ENCODE measurements at places on chromosomes 5 and 9. TPM values are rescaled to one million over a fixed set of nuclear protein-coding genes. Genes with fewer than 3 reads are reported as not detected.

DNA sequence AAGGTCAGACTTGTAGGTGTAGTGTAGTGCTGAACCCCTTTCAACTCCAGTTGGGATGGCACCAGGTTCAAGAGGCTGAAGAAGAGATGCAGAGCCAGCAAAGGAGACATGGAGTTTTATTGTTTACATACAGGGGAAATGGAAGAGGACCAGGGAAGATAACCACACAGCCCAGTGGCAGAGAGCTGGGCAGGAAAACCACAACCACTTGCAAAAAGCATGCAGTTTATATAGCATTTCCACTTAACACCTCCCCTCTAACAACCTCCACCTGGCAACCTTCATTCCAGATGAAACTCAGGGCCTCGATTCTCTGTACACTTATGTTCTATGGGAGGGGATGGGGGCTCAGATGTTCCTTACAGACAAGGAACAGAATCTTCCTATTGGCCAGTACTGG, 56.9 kb downstream of the SNX24 start:
- no peak for DNase-seq

- peak; percentile 56 for DNase-seq
These were observed 299.4 kb upstream of the RASA1 start for GRCh38 chr5:86968301-86968753.

GRCh38 chr9:111959468-111960359, 63.1 kb downstream of the UGCG start:
- DNase-seq: peak; percentile 92

The AUH gene
- total RNA-seq: 14.1 TPM

GRCh38 chr9:79667120-79667519, 95.4 kb downstream of the TLE4 start:
- no peak for DNase-seq

GRCh38 chr5:143812085-143812705, at the start of gene HMHB1:
Gene HMHB1 (plus strand): TSS chr5:143812161.
- DNase-seq: no peak

- no peak for DNase-seq
These were observed 536 bp upstream of the COMMD10 start for GRCh38 chr5:116084287-116084691.

- DNase-seq: no peak
These were observed 114.1 kb downstream of the CDK5RAP2 start for GRCh38 chr9:120465685-120466407.

GRCh38 chr9:78905387-78905786, 608.5 kb downstream of the PSAT1 start:
- no peak for DNase-seq

The DNM1 gene
- 20.6 TPM for total RNA-seq

DNA sequence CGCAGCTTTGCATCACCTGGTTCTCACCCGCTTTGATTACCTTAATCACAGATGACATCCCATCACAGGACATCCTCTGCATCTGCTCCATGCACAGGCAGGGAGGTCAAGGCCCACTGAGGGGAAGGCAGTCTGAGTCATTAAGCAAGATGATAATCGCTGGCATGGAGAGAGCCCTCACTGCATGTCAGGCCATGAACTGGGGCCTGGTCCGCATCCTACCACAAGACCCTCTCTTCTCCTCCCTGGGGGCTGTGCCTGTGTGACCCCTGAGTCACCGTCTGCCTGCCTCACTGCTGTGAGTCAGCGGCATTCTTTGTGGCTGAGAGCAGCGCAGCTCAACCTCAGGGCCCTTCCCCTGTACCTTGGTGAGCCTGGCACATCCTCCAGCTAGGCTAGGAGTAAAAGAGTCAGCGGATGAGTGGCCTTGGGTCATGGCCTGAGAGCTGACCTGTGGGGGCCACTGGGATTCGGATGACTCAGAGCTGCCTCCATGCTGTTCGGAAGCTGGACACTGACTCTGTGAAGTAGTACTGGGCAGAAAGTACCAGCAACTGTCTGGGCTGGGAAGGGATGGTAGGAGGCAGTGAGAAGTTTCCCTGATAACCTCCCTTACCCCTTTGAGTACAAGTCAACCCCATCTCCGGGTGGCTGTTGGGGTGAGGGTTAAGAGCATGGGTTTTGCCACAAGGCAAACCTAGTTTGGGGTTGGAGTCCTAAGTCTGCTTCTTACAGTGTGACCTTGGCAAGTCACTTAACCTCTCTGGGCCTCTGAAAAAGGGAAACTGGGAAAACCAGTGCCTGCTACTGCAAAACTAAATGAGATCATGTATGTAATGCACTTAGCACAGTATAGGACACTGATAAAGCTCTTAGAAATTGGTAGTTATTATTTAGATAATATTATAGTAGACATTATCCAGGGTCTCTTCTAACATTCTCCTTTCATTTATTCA, 14.6 kb upstream of the ARSI start:
- peak; percentile 99 for DNase-seq

GRCh38 chr5:91076138-91076537, 307.0 kb downstream of the ARRDC3 start:
- no peak for DNase-seq

DNA sequence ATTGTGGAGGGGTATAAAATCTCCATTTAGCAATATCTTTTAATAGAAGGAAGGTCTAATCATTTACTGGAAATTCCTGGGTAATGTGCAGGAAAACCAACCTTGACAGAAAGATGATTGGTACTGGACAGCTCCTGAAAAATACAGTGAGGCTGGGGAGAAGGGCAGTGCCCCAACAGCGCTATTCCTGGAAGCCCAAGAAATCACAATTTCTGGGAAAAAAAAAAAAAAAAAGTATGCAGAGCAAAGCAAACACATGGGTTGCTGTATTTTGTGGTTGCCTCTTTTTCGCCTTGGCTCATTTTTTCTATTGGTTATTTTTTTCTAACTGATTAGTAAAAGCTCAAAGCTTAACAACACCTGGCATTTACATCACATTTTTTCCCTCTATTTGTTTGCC, 249.7 kb downstream of the ENC1 start:
- DNase-seq: no peak

DNA sequence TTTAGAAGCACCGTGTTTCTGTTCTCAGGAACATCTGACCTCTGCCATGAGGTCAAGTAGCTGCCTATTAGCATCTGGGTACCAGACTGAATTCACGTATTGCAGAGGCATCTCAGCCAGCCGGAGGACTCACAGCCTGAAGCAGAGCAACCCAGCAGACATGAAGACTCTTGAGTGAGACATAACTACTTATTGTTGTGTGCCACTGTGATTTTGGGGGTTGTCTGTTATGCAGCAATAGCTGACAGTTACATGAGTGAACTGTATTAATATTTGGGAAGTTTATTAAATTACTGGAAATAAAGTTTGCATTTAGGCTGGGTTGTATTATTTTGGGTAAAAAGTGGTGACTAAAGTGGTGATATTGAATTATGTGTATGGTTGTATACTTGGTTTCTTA, 1.3 kb upstream of the ACOT12 start:
- no peak for DNase-seq

The CEP120 gene
- 22.3 TPM for total RNA-seq

DNA sequence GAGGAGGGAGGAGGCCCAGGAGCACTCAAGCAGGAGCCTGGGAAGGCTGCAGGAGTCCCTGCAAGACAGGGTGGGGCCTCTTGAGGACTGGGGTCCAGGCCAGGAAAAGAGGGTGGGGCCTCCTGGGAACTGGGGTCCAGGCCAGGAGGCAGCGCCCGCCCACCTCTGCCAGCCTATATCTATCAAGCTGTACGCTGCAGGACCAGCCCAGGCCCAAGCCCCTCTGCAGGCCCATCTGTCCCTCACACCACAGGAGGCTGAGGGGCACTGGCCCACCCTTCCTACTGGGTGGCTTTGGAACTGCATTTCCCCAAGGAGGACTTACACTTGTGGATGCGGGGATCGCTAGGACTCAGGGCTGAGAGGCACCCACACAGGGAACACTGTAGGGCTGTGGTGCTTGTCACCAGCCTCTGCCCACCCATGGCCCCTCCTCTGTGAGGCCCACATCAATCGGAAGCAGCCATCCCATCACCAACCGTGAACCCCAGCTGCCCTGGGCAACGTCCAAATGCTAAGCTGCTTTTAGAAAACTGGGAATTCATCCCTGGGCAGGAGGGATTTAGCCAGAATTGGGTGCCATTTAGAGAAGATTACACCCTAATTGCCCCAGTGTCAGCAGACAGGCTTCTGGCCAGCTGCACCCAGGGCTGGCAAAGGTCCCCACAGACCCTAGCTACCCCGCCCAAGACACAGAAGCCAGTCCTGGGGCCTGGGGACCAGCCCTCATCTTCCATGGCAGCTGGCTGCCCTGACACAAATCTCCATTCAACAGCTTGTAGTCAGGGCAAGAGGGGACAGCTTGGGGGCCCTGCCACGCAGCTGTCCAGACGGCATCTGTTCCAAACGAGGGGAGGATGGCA, 15.3 kb downstream of the BICD2 start:
- DNase-seq: no peak

DNA sequence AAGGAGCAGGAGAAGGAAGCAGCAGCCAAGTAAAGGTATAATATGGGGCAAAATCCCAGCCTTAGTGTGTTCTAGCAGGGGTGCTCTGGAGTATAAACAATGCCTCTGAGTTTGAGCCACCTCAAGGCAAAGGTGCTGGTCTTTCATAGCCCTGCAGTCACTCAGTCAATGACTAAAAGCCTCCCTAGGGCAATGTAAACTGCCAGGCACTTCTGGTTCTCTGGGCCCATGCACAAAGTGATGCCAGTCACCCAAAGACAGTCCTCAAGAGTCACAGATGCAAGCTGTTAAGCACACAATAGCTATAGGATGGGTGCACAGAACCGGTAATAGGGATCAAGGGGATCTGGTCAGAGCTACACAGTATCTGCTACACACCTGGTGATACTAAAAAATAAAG, 12.6 kb downstream of the ZBTB5 start:
- DNase-seq: no peak

DNA sequence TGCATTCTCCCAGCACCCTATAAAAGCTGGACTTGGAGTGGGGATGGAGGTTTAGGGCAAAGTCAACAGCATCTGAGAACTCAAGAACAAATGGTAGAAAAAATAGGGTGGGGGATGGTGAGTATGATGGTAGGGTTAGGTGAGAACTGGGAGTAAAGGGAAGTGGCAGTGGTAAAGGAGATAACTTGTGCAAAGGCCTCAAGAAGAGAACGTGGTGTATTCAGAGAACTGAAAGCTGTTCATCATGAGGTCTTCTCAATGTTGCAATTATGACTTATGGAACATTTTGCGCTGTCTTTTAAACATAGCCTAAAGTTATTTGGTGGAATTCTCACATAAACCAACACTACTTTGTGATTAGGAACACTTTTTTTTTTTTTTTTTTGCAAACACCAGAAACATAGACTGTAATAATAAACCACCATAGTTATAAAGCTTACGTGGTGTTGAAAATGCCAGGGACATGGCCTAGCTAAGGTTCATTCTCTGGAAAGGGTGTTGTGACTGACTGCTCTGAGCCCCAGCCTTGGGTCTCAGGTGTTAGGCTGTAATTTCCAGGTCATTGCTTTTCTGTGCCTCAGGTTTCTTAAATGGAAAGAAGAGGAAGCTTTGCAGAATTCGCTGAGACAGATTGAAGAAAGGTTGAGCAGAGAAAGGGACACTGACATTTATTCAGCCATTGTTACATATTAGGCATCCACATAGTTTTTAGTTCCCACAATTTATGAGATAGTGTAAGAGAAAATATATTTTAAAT, 19.2 kb upstream of the TXNDC8 start:
- no peak for DNase-seq

The ADAM19 gene
- 43.1 TPM for total RNA-seq

The GNAQ gene
- 38.4 TPM for total RNA-seq

The TAF11L10 gene
- not detected for total RNA-seq

DNA sequence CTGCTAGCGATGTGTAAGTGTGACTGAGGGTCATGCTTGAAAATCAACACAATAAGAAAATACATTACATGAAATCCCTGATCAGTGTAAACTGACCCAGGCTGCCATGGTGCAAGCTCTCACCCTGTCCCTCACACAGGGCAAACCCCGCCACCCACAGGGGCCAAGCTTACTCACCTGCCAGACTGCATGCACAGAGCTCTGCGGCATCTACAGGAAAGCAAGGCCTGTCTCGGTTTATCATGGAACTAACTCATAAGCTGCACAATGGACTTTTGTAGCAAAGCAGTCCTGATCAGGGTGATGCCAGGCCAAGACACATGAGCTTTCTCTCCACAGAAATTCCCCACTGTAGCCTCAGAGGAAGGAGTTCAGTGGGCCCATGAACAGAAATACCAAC, 9.7 kb downstream of the IPPK start:
- no peak for DNase-seq

The ITGA2 gene
- 21.8 TPM for total RNA-seq

DNA sequence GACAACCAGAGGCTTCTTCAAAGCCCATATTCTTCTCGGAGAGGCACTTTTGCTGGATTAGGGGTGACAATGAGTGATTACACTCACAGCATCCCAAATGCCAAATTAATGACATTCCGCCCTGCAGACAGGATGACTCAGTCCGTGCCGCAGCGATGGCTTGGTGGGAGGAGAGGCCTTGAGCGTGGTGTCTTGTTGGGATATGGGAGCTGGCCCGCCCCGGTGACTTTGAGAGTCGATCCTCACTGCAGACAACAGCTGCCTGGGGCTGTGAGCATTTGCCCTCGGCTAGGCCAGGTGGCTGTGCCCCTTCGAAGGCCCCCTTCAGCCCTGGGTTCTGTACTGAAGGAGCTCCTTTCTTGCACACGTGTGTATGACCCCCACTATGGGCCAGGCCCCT, 29.8 kb downstream of the OLFM1 start:
- peak; percentile 89 for DNase-seq

DNA sequence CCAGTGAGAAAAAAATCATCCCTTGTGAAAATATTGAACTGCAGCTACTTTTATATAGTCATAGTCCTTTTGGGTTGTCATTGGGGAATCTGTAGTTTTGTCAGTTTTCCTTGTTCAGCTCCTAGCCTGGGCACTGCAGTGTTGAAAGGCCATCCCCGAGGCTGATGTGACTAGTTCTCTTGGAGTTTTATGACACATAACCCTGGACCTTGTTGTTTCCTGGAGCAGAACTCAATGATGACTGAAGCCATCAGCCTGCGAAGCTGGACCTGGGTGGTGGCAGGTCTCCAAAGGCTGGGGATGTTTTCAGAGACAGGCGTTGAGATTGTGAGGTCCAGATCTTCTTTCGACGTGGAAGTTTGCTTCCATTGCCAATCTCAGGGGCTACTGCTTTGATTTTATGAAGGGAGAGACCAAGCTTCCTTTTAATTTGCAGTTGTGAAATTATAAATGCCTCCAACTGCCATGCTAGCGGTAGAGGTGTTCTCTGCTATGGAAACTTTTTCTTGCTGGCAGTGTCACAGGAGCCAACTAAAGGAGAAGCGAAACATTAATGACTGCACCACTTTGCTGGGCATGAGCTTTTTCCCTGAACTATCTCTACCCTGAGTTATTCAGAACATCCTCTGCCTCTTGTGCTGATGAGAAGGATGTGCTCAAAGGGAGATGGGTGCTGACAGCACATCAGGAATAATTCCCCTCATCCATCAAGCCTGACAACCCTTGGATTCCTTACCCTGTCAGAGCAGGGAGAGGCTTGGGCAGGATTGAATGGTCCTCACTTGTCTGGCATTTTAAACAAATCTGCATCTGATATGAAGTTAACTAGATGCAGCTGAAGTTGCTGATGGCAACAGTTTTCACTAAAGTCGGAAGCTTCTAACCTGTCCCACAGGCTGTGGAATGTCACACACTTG, 209.6 kb downstream of the MAST4 start:
- no peak for DNase-seq

The OTP gene
- total RNA-seq: not detected

The PRELID2 gene
- 26.3 TPM for total RNA-seq

The LCN1 gene
- total RNA-seq: 0.47 TPM

The PAPPA gene
- total RNA-seq: 0.02 TPM

The OMD gene
- not detected for total RNA-seq

The ANKRD33B gene
- 1.2 TPM for total RNA-seq

The UBLCP1 gene
- total RNA-seq: 51.5 TPM

- DNase-seq: no peak
These were observed 1361.7 kb upstream of the CDH9 start for GRCh38 chr5:28400076-28400475.

The TOPORS gene
- total RNA-seq: 21.8 TPM
